ENCODE measurements at places on chromosomes 1 and 21. TPM values are rescaled to one million over a fixed set of nuclear protein-coding genes. Genes with fewer than 3 reads are reported as not detected.

C1orf115 gene
- 0.58 TPM for total RNA-seq

ITGB2 gene
- total RNA-seq, result 0.56 TPM

ATXN7L2 gene
- total RNA-seq, result 2.5 TPM

SPATA46 gene
- total RNA-seq, result not detected

NOS1AP gene
- total RNA-seq, result under 0.01 TPM

IQGAP3 gene
- 2.8 TPM for total RNA-seq

CEP350 gene
- total RNA-seq, result 71.3 TPM

SYDE2 gene
- 4.6 TPM for total RNA-seq

SHISA4 gene
- total RNA-seq, result 18.0 TPM

RAB3B gene
- 38.3 TPM for total RNA-seq
